Stimulated activated CD8-positive, alpha-beta memory T cell treated with anti-CD3 and anti-CD28 coated beads, Interleukin-7, amount 100 ng/mL, for 4 hours (primary cell): ENCODE measurements at places on chromosomes 6 and 20.

- no peak for DNase-seq
Observed at GRCh38 chr6:48069280-48069679, 41.7 kb downstream of the PTCHD4 start.

- DNase-seq: no peak
Observed at GRCh38 chr6:15507221-15507620, 155.6 kb downstream of the DTNBP1 start.

- DNase-seq: no peak
Observed at GRCh38 chr6:37205175-37205996, 35.4 kb downstream of the PIM1 start.

DNA sequence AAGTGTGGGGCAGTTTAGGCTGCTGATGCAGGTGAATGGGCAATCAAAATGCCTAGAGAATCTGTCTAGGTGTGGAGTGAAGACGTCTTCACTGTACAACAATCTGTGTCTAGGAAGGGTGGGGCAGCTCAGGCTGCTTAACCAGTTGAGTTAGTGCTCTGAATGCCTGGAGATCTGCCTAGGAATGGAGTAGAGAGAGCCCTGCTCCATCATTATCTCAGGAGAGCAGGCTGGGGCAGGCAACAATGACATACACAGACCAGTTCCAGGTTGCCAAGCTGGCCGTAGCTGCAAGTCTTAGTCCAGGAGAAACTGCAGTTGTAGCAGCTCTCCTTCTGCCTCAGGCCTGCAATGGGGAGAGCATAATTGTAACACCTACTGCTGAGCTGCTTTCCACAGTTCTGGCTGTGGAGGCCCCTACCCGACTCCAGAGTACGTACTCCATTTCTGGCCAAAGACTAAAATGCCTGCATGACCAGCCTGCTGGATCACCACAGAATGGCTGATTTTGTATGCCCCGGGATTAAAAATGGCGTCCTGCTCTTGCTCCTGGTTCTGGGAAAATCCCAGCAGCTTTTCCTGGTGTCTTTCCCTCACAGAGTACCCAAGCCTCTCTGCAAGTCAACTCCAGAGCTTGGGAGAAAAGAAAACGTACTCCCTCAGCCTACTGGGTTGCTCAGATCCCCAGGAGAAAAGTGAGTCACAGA, 545.4 kb downstream of the ADGRB3 start:
- no peak for DNase-seq

DNA sequence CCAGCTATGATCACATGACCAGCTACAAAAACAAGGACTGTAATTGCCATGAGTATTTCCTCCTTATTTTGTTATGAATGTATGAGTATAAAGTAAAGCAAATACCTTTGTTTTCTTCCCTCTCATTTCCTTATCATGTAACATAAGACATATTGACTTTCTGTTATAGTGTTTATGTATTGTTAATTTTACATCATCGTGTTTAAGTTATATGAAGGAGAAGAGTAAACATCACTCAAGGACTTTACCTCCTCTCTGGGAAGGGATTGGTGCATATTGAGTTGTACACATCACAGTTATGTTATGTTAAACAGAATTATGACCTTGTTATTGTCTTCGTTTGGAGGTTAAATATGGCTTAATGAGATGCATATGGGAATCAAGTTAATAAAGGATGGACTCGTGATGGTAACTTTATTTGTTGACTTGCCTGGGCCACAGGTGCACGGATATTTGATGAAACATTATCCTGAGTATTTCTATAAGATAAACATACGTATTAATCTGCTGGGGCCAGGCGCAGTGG, 57.3 kb upstream of the CNKSR3 start:
- no peak for DNase-seq

DNA sequence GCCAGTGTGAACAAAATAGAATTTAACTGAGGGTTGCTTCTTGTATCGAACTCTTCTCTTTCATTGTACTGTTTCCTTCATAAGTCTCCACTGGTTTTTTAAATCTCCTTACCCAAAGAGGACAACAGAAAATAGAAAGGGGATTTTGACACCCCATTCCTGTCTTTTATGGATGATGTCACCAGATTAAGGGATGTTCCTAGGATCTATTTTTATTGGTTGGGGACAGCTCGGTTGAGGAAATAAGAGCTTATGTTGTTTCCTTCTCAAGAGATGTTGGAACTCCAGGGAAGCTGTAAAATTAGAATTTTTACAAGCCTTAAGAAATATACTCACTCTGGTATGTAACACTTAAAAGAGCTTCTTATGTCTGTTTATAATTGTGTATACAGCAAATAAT, 171.5 kb downstream of the PHF3 start:
- DNase-seq: no peak

- no peak for DNase-seq
Observed at GRCh38 chr20:20331817-20332216, 36.1 kb upstream of the INSM1 start.

GRCh38 chr20:1392443-1392692, 486 bp downstream of the FKBP1A start:
- no peak for DNase-seq

- DNase-seq: no peak
Observed at GRCh38 chr6:43246301-43247113, 3.2 kb downstream of the TTBK1 start.

- DNase-seq: no peak
Observed at GRCh38 chr6:154579046-154579445, 68.6 kb upstream of the CNKSR3 start.

- DNase-seq: no peak
Observed at GRCh38 chr6:101080597-101080996, 199.5 kb upstream of the ASCC3 start.

- DNase-seq: no peak
Observed at GRCh38 chr20:46800409-46800804, 91.0 kb downstream of the SLC2A10 start.

DNA sequence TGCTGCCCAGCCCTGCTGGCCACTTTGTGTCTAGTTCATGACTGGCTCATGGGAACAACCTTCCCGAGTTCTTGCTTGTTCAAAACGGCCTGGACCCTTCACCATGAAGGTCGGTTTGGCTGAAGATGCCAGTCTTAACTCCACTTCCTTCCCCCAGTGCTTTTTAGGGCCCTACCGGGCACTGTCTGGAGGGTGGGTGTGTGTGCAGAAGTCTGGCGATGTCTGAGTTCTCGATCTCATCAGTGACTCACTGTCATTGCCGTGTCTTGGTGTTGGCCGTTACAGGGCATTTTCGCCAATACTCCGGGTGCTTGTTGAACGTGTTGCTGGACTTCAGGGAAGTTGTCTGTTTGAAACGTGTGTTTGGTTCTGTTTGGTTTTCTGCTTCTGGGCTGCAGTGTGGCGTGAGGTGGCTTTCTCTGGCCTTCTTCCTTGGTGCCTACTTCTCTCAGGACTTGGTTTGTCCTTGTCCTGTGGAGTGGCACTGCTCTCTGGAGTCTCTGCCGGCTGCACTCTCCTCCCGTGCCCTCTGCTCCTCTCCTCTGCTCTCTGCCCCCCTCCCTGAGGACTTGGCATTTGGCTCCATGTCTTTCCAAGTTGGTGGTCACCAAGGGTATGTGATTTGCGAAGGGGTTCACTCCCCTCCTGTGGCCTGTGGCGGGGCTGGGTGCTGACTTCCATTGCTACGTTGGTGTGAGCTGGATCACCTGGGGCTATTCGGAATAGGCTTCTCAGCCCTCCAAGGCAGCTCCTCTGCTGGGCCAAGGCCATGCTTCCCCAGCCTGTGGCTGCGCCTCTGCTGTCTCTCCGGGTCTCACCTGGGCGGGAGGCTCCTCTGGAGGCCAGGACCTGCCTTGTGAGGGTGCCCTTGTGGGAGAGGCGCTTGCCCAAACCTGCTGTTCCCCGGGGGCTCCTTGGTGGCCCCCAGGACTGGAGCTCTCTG, 38.2 kb downstream of the PYGB start:
- no peak for DNase-seq

DNA sequence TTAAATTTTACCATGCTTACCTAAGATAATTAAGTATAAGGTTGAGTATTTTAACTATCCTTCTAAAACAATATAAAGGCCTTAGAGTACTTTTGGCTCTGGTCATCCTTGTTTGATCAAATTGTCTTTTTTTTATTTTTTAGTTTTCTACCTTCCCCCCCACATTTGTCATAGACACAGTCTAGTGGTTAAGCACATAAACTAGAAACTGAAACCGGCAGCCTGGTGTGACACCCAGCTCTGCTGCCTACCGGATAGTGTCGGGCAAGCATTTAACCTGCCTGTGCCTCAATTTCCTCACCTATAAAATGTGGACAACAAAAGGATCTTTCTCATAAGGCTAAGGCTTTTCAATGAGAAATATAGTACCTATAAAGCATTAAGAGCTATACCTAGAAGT, 21.6 kb upstream of the TULP4 start:
- peak; percentile 45 for DNase-seq

DNA sequence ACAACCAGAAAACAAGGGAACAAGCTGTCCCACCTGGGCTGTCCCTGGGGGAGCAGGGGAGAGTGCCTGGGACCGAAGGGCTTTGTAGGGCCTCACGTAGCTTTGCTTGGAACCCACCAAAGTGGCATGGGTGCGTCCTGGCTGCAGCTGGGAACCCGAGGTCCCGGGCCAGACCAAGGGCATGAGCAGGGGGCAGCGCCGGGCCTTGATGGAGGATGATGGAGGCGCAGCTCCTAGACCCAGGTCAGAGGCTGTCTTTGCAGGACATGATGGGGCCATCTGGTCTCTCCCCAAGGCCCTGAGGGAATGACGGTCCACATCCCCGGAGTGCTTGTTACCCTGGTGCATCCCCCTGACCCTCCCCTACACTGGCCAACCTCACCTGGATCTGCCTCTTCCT, 7.6 kb upstream of the OSBPL2 start:
- DNase-seq: no peak

DNA sequence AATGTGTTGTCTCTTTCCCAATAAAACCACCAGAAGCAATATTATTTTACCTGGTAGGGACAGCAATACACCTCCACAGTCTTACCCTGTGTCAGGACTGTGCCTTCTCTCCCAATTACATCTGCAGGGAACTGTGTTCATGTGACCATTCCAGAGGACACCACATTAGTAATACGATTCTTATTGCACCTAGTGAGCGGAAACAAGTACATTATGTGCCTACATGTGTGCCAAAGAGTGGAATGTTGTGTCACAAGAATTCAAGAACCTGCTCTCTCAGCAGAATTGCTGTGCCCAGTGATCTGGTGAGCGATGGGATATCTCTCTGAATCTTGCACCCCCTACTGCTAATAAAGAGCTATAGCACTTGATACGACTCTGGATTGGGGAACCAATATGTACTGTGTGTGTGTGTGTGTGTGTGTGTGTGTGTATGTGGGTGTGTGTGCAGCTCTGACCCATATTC, 57.4 kb upstream of the FOXC1 start:
- DNase-seq: no peak

DNA sequence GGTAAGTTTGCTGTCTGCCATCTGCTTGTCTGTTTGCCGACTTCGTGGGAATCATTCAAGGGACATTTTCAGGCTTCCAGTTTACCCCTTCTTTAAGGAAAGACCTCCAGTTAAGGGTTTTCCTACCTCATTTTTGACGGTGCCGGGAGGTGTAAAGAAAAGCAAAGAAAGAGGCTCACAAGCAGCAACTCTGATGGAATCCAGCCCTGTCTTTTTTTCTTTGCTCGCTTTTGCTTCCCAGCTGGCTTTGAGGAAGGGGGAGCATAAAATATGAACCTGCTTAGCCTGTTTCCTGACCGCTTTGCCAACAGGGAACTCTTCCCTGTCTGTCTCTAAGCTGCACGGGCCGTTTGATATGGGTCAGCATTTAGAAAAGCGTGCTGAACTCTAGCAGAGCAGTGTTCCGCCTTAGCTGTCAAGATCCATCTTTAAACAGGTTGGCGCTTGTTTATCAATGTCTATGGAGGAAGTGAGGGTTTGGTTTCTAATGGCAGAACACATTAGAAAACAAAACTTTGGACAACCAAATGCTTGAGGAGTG, 13.8 kb downstream of the SYTL3 start:
- DNase-seq: no peak

GRCh38 chr6:134596191-134596590, 278.3 kb upstream of the SGK1 start:
- no peak for DNase-seq

- DNase-seq: no peak
Observed at GRCh38 chr6:71468841-71469700, 180.5 kb downstream of the OGFRL1 start.

- DNase-seq: no peak
Observed at GRCh38 chr6:140744659-140745320, 1370.3 kb upstream of the CITED2 start.

DNA sequence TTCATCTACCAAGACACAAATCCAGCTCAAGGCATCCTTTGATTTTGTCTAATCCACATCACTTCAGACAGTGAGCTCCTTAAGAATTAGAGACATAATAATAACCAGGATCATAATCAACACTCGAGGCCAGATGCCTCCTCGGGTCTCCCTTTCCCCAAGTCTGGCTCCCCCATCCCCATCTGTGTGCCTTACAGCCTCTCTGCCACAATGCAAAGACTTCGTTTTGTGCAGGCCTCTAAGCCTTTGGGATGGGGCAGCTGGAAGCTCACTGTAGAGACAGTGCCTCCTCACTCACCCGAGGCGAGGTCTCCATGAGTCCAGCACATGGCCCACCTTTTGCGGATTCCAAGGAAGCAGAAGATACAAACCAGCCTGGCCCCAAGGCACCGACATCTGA, 30.3 kb downstream of the LRFN2 start:
- no peak for DNase-seq

DNA sequence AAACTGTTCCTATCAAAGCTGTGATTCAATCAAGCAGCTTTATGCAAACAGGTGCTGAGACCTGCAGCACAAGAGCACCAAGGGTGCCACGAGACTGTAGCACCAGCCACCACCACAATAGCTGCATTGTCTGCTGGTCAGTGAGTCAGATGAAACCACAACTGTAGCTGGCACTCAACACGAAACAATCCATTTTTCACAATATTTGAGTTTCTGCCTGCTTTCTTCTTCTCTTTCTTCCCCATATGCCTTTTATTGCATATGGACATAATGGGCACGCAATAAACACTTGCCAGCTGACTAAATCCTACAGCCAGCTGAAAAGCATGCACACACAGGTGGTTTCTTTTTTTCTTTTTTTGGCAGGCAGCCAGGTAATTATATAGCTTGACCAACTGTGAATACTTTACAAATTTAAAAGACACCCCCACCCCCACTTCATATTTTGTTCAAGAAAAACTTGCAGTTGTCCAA, 16.6 kb downstream of the SLC2A12 start:
- no peak for DNase-seq
